ENCODE measurements at places on chromosomes 12 and 14.

DNA sequence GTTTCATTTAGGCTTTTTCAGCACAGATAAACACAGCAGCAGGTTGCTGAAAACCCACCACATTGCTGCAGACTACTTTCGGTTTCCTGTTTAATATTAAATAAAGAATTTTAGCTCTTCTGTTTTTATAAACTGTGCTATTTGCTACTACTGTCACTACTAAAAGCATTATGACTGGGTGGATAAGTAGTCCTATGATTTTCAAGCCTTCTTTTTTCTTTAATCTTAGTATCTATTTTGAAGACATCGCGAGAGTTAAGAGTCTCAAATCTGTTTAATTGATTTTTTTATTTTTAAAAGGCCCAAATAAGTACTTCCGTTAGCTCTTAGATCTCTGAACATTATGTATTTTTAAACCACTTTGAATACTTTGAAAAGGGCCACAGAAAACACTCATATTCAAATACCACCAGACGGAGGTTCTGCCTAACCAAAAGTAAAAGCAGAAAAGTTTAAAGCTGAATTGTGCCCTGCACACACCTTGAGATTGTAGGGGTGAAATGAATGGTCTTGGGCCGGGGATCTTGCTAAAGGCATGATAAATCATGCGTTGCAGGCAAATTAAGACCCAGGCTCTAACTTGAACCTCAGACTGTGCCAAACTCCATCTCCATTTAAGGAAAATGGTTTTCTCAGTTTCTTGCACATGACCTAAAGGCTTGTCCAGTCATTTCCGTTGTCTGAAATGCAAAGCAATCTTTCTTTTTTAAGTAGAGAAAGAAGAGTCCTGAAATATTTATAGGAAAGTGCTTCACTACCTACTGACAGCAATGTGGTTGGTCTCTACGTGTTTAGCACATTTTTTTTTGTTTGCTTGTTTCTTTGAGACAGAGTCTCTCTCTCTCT is 13.6 kb upstream of the FOXN3 start:
- no peak for DNase-seq

- no peak for DNase-seq
Observed at GRCh38 chr12:129701631-129702101, 202.2 kb downstream of the TMEM132D start.

DNA sequence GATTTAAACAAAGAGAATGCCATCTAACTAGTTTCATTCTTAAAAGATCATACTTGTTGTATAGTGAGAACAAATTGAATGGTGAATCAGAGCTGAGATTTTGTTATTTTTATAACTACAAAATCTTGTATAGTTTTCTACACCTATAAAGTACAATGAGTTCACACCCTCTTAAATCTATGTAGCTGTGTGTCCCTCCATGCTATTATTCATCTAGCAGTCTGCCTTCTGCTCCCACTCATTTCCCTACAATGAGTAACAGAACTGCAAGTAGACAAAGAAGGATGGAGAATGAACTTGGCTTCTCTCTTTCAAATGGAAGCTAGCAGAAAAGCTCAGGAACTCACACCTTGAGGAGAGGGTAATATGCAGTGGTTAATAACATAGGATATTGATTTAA is 7.1 kb downstream of the IFNG-AS1 start:
- DNase-seq: no peak

DNA sequence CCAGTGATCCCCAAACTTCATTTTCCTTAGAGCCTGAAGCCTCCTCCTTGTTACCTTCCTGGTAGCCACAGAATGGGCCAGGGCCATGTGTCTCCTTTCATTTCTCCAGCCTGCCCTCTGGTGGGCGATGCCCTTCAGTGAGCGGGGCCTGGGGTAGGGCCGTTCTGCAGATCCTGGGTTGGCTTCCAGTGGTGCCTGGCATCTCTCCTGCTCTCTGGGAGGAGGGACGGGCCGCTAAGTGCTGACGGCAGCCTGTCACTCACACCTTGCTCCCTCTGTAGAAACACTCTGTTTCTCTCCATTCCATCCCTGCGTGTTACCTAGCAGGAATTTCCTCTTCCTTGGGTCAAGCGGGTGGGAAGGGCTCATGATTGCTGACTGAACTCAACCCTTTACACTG is 232.1 kb downstream of the CACNA1C start:
- no peak for DNase-seq

DNA sequence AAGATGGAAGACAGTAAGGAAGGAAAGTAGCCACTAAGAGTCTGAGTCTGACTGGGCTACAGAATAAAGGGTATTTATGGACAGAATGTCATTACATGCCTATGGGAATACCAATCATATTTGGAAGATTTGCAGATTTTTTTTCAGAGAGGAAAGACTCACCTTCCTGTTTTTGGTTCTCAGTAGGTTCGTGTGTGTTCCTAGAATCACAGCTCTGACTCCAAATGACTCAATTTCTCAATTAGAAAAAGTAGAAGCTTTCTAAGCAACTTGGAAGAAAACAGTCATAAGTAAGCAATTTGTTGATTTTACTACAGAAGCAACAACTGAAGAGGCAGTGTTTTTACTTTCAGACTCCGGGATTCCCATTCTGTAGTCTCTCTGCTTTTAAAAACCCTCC is 15.4 kb upstream of the PAPLN start:
- no peak for DNase-seq

- no peak for DNase-seq
Observed at GRCh38 chr12:46549527-46550265, 177.1 kb upstream of the SLC38A2 start.

GRCh38 chr12:62922539-62922938 is 12.4 kb downstream of the PPM1H start:
- no peak for DNase-seq

GRCh38 chr14:30260833-30261607 is 297.9 kb upstream of the G2E3 start:
- DNase-seq: no peak

DNA sequence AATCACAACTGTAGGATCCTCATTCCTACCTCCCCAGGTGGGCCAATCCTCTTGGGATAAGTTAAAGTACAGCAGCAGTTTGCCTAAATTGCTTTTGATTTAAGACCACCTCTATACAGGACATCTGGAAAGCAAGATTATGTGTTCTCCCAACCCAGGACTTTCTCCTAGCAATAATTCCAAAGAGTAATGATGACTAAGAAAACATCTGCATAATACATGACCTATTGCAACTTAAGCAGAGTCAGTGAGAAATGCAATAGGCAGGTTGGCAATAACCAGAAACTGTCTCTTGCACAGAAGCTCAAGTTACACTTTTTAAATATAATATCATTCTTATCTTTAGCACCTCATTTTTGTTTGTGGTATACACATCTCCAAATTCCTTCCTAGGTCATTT is 275.4 kb downstream of the TRHDE start:
- no peak for DNase-seq

GRCh38 chr12:29282031-29282816 is 98.7 kb downstream of the ERGIC2 start:
- DNase-seq: no peak

DNA sequence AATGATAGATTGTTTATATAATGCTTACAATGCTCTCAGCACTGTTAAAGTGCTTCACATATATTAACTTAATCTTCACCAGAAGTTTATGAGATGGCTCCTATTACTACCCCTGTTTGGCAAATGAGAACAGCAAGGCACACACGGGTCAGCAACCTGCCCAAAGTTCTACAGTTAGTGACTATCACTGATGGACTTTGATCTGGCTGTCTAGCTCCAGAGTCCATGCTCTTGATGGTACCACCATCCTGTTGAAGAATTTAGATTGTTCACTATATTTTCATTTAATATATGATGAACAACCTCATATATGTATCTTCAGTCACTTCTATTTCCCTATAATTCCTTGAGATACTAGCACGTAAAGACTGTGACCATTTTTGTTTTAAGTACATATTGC is 10.6 kb downstream of the GLIPR1 start:
- DNase-seq: no peak

GRCh38 chr14:57687416-57687815 is 178.5 kb downstream of the SLC35F4 start:
- no peak for DNase-seq

- DNase-seq: no peak
Observed at GRCh38 chr14:61839507-61839906, 77.3 kb downstream of the SNAPC1 start.

- no peak for DNase-seq
Observed at GRCh38 chr14:31029016-31029970, 3.1 kb upstream of the STRN3 start.

- DNase-seq: no peak
Observed at GRCh38 chr12:20628226-20628787, 66.8 kb upstream of the SLCO1C1 start.

GRCh38 chr14:25108959-25109358 is 59.0 kb upstream of the STXBP6 start:
- DNase-seq: no peak

DNA sequence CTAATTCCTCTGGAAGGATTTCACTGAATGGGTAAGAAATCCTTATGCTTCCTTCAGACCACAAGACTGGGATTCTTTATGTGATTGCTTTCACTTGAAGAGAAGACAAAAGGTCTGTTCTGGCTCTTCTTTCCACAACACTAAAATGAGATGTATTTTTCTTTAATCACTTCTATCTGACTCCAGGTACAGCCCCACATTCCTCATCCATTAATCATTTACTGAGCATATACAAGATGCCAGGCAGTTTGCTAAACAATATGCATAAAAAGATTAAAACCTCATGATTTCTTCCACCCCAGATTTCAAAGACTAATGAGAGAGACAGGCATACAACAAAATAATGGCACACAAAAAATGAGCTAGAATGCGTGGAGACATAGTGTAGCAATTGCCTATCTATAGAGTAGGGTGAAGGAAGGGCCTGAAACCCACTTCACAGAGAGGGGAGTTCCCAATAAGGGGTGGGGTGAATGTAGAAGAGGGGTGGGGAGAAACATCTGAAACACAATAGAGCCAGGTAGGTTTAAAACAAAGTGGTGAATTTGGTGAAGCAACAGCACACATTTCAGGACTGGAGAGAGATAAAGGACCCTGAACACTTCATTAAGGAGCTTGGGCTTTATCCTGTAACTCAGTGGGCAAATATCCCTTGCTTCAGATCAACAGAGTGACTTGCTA is 65.1 kb upstream of the PRB2 start:
- DNase-seq: no peak

DNA sequence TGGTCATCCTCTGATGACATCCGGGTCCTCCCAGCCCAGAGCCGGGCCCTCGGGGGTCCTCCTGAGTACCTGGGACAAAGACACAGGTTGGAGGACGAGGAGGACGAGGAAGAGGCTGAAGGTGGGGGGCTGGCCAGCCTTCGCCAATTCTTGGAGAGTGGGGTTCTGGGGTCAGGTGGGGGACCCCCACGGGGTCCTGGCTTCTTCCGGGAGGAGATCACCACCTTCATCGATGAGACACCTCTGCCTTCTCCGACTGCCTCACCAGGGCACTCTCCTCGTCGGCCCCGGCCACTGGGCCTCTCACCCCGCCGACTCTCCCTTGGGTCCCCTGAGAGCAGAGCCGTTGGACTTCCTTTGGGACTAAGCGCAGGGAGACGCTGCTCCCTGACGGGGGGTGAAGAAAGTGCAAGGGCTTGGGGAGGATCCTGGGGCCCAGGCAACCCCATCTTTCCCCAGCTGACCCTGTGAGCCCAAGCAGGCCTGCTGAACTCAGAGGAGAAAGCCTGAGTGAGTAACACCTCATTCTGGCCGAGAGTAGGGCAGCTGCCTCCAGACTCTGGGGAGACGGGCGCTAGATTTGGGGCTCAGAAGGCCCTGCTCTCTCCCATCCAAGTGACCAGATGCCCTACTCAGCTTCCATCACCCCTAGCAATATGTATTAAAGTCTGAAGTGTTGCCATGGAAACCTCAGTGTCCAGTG is 1.3 kb upstream of the P3H3 start:
- DNase-seq: no peak

GRCh38 chr14:69648480-69649451 is 37.4 kb downstream of the SUSD6 start:
- DNase-seq: no peak

DNA sequence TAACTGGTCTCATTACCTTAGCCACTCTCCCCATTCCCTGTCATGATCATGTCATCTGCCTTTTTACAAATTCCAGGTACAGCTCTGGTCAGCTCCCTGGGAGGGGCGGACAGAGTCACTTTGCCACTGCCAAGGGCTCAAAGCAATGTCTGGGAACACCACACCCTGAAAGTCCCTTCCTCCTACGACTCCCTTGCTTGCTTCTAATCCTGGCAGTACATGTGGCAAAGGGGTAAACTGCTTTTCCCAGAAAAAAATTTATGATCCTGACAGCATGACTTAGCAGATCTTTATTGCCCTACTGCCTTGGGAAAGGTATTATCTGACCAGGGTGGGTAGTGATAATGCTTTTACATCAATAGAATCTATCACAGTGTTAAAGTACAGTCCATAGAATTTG is 376.0 kb upstream of the PDE3A start:
- no peak for DNase-seq

DNA sequence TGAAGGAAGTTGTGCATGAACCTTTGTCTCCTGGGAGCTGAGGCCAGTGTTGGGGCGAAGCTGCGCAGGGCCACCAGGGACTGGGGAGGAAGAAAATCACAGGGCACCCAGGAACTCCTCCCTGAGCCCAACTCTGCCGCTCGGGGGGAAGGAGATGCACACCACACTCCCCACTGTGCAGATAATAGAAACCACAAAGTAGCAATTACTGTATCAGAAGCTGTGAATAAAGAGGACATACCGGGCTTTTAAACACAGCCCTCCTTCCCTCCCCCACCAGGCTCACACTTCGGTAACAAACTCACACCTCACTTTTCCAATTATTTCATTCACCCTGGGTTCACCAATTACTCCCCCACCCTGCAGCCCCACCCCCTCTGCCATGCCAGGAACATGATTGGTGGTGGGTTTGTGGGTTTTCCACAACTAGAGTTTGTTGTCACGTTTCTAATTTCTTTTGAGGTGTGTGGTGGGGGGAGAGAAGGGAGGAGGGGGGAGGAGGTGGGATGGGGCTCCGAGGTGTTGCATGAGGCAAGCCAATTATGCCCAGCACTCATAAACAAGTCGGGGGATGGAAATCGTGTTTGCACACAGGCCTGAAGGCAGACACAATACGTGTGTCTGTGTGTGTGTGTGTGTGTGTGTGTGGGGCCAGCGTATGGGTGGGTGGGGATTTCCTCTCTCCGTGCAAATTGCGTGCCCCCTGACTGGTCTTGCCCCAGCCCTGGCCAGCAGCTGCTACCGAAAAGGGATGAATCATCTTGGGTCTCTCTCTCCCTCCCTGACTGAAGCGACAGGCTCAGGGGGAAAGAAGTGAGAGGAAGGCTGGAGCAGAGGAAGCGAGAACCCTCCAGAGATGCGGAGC is 103.3 kb downstream of the RBM19 start:
- no peak for DNase-seq

DNA sequence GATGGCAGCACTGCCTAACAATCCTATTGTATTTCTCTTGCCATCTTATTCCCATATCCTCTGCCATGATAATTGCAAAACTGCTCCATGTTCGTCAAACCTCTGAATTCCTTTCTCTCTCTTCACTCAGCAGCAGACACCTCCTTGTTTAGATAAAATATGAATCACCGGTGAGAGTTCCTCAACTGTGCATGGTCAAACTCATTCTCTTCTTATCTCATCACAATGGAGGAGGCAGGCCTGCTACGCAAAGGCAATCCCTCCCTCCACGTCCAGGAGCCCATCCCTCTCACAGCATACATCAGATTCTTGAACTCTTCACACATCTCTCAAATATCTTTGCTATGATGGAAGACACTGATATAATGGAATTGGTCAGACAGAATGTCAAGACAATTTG is 90.1 kb upstream of the DAAM1 start:
- DNase-seq: no peak

GRCh38 chr12:57844709-57845477 is 1.6 kb downstream of the CTDSP2 start:
- DNase-seq: no peak

- DNase-seq: no peak
Observed at GRCh38 chr12:20370014-20370386, 1.7 kb downstream of the PDE3A start.

Data from activated T-cell treated with anti-CD3 and anti-CD28 coated beads, Interleukin-2, amount 50 U/mL, for 4 hours (primary cell).